ENCODE measurements at places on chromosomes 1 and 21.

DNA sequence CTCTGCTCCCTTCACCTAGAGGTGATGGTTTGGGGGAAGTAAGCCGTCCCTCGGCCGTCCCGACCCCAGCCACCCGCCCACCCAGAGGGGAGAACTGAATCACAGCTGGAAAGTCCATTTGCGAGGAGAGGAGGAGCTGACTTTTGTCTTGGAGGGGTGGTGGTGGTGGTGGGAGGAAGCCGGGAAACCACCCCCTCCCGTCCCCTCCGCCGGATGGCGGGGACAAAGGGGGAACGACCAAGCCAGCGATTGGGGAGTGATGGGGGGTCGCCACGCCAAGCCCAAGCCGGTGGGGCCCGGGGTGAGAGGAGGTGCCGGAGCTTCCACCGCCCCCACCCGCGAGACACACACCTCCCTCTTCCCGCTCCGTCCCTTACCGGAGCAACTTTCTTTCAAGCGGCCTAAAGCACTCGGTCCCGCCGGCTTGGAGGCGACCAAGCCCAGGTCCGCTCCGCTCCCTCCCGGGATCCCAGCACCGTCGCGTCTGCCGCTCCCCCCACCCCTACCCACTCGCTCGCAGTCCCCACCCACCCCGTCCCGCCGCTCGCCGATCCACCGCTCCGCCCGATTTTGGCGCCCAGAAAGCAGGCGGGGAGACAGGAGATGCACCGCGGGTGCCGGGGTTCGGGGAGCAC is 540 bp downstream of the ARHGEF2 start:
- DNase-seq: no peak

DNA sequence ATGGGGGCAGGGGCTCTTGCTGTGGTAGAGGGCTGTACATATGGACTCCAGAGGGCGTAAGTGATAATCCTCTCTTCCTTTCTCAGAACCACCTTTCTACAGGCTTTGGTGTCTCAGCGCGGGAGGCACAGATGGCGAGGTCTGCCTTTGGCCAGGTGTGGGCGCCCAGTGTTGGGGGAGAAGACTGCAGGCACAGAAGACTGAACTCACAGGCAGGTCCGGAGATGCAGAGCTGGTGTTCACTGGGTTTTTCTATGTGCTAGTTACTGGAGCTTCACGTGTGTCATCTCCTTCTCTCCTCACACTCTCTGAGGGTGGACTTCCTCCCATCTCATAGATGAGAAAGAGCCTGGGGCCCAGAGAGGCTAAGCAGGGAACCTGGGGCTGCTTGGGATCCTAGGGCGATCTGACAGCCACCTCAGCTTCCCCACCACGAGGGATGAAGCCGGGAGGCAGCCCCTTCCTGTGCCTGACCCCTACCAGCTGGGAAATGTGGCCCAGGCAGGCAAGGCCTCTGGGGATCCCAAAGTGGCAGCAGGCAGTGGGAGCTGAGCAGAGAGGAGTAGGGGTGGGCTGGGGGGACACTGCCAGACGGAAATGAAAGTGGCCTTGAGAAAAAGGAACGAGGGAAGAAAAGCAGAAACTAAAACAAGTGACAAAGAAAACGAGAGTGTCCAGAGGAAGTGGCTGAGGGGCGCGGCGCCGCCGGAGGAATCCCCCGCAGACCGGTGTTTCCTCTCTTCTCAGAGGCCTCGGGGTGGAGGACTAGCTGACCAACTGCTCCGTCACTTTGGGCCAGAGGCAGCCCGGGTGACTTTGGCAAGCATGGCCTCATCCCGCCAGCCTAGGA is 191.6 kb downstream of the HIVEP3 start:
- peak; percentile 12 for DNase-seq

DNA sequence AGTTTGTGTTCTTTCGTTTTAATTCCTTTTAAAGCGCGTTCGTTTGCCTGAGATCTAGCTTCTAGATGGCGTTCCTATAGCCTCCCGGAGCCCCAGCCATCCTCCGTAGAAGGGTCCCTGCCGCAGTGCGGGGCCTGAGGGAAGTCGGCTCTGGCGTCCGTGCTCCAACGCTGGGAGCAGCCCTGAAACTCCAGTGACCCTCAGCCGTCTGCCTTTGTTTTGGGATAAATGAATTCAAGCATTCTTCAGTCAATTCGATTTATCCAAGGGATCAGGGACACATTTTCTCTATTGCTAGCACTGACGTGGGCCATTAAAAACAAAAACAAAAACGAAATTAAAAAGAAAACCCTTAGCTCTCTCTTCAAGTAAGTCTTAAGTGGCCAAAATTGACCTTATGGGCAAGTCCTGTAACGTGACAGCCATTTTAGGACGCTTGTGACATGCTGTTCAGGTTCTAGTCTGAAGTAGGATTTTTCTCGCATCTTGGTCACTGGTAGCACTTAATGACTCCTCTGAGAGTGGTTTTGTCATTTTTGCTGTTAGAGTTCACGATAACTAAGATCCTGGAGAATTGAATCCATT is 742 bp upstream of the HSPA13 start:
- no peak for DNase-seq

- no peak for DNase-seq
Measured at GRCh38 chr1:109290137-109290536, 7.2 kb upstream of the PSRC1 start.

DNA sequence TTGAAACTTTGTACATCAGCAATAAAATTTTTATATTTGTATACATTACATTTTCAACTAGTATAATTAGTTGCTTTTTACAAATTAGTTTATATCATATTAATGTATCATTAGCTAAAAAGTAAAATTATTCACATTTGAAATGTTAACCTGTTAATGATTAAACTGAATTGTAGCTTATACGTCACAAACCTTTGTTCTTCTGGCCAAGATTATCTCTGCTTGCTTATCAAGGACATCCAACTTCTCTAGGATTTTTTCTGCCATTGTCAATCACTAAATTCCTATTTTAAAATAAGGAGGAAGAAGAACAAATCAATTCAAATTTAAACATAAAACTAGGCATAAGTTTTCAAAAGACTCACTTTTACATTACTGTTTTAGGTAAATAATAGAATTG is 7.8 kb downstream of the C1orf141 start:
- no peak for DNase-seq

Measured in activated CD4-positive, CD25-positive, alpha-beta regulatory T cell (primary cell).